ENCODE measurements at places on chromosomes 1 and 21.

DNA sequence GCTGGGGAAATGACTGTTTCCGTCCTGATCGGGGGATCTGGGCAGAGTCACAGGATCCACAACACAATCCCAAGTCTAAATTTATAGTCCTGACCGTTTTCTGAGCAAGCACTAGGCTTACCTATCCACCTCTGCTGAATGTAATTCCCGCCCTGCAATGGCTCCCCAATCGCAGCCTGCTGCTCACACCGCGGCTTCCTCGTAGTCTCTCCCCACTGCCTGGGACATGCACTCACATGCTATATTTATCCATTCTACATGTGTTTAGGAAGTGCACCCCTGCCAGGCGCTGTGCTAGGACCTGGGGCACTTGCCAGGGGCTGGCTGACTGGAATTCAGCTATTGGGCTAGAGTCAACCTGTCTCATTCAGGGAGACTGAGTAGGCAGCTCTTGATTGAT, 246.6 kb upstream of the CSF3R start:
- DNase-seq: no peak

GRCh38 chr1:26826261-26827105, at the start of gene ZDHHC18:
Gene ZDHHC18, plus strand, starts transcription at chr1:26826688. Its CDS starts 117 bp downstream, at chr1:26826805.
- no peak for DNase-seq

DNA sequence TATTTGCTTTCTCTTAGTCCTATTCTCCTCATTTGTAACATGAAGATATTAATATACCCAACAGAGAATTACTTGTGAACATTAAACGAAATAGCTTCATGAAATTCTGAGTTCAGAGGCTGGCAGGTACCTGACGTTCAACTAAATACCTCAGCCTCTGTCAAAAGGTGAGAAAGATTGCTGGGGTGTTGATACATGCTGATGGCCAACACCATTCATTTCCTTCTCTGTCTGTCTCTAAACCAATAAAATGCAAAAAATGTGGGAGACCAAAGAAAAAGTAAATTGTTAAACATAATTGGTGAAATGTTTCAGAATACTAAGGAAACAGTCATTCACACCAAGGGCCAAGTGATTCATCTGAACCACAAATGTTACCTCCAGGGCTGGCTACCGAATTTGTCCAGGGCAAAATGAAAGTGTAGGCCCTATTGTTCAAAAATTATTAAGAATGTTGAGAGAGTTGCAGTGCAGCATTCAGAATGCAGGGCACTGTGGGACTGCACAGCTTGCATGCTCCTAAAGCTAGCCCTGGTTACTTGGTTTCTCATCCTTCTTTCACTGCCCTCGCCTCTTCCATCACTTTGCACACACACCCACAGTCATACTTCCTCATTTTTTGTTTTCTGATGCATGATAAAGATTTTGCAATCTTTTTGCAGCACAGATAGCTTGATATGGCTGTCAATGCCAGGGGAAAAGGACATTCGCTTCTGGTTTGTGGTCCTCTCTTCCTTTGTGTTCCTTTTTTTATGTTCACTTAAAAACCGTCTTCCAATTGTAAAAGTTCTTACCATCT, 414.3 kb upstream of the NR5A2 start:
- DNase-seq: no peak

DNA sequence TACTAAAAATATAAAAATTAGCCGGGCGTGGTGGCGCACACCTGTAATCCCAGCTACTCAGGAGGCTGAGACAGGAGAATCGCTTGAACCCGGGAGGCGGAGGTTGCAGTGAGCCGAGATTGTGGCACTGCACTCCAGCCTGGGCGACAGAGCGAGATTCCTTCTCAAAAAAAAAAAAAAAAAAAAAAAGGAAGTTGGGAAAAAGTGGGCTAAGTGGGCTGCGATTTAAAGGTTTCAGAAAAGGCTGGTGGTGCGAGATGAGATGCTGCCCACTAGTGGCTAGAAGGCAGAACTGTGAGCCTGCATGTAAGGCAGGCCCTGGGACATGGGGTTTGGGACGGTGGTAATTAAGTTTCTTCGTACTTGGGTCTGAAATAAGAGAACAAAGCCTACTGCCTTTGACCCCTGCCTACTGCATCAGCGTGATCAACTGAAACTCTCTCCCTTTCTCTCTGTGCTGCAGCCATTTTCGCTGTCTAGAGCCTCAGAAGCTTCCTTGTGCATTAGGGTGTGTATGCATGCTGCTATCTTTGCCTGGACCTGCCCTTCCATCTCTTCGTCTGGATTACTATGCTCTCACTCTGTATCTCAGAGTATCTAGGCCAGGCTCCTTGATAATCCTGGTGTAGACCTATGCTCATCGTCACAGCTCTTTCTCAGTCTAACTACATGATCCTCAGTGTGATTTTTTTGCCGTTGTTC, 12.4 kb downstream of the FMOD start:
- no peak for DNase-seq

DNA sequence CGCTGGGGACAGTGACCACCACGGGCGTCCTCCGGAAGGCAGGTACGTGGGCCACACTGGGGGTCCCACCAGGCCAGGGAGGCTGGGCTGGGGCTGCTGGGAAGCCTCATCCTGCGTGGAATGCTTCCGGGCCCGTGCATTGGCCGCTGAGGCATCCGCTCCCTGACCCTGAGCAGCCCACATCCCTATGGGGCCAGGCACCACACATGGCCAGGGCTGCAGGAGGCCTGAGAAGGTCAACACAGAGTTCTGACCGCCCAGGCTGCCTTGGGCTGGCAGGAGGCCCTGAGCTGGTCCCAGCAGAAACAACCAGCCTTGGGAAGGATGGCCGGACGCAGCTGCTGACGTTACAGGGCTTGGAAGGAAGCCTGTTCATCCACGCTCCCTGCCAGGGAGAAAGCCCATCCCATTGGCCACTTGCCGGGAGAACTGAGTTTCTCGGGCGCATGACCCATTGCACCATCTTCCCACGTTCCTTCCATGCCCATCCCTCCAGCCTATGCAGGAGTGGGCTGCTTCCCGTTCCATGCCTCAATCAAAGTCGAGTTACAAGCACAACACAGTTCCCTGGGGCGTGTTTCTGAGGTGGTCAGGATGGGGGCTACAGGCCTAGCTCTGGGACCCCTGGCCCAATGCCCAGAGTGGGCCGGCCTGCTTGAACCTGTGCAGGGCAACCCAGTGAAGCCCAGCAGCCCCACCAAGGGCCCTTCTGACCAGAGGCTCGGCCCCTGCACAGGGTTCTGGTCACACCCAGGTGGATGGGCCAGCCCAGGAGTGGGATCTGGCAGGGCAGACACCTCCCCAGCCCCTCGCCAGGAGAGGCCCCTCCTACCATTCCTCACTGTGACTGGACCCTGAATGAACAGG, 31.7 kb downstream of the TRIM11 start:
- DNase-seq: no peak

GRCh38 chr1:202010180-202011015, at the start of gene ELF3:
Gene ELF3, plus strand, starts transcription at chr1:202010587. Its CDS starts 550 bp downstream, at chr1:202011137.
- peak; percentile 95 for DNase-seq

DNA sequence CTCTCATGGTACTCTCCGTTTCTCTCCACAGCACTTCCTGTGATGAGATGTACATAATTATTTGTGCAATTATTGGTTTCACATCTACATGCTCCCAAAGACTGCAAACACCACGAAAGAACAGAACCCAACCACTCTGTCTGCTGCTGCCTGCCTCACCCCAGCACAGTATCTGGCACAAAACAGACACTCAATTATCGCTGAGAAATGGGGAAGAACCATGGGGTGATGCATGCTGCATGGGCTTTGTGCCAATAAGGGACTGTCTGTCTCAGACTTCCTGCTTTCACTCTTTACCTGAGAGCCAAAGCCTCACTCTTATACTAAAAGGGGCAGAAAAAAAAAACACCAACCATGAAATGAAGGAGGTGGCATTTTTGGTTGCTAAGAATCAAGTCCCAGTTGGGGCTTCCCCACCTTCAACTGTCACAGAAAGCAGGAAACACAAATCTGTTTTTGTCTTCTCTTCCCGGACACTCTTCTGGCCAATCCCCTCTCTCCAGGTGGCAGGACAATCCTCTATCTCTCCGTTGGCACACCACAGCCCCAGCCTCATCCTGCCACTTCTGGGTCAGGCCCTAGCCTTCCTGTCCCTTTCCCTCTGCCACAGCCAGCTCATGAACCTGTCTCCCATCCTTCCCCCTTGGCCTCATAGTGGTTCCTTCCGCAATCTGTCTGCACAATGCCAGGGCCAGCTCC, 82.0 kb downstream of the TGFBR3 start:
- DNase-seq: no peak

DNA sequence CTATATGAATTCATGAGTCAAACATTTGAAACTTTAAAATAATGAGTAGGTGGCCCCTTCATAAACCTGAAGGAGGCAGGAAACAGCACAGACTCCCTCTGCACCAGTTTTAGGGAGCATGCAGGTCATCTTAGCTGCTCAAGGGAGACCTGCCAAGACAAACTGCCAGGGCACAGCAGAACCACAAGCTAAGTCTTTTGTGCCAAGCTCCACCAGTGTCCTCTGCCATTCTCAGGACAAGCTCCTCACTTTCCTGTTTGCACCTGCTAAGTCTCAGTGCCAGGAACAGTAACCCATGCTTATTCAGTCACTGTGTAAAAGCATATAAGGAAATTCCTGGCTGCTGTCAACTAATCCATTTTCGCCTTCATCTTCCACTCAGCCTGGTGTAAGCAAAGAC, 368.9 kb downstream of the SEC16B start:
- no peak for DNase-seq

- no peak for DNase-seq
These were observed 25.7 kb downstream of the PMVK start for GRCh38 chr1:154910851-154911250.

DNA sequence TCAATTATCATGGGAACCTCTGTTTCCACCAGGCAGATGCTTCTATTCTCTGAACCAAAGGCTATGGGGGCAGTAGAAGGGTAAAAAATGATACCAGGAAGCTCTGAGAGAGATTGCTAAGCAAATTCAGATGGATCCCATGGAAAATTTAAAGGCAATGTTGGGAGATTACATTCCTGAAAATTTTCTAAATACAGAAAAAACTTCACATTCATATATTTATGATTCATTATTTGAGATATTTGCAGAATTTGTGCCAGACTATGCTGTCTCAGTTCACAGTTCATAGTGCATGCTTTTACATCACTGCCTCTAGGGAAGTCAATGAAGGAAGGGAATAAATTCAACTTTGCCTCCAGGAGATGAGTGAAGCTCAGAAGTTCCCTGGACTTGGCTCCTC, 57.5 kb downstream of the KCNT2 start:
- no peak for DNase-seq

GRCh38 chr1:200373811-200374231, 36.0 kb downstream of the ZNF281 start:
- DNase-seq: no peak

DNA sequence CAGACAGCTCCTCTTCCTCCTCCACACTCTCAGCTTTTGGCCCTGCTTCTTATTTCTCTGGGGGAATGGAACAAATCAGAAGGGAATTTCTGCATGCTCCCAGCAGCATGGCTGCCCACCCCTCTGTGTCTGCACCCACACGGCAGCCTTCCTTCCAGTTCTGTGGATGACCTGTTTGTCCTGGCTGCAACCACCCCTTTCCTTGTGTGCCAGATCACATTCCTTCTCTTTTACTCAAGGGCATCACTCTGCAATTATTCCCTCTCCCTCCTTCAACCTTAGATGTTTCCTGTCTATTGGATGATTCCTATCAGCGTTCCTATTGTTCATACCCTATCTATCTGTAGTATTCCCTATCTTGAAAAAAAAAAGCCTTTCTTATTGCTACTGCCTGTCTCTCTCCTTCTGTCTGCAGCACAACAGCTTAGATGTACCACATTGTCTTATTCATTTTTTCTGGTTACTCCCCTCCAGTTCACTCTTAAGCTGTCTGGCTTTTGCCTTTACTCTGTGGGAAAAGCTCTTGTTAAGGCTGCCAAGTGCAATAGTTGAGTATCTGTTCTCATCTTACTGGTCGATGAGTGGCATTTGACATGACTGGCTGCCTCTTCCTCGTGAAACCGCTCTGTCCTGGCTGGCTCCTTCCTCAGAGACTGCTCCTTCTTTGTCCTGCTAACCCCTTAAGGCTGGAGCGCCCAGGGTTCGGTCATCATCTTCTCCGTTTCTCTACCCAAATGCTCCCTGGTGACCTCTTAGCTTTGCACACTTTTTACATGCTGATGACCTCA, 351.1 kb downstream of the CAMTA1 start:
- no peak for DNase-seq

DNA sequence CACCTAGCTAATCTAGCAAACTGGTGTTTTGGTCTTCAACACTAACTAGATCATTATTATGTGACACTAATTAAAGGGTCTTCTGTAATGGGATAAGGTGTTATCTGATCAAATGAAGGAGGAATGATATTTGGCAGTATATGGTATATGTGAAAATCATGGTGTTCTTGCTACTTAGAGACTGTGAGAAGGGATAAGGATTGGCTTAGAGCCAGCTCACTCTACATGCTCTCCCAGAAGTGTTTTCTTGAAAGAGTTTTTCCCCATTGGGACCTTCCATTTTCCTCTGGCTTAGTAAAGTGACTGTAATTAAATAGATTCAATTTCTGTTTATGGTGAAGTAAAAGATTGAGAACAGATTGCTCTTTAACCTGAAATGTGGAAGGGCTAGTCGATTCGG, 71.2 kb upstream of the RGL1 start:
- no peak for DNase-seq

DNA sequence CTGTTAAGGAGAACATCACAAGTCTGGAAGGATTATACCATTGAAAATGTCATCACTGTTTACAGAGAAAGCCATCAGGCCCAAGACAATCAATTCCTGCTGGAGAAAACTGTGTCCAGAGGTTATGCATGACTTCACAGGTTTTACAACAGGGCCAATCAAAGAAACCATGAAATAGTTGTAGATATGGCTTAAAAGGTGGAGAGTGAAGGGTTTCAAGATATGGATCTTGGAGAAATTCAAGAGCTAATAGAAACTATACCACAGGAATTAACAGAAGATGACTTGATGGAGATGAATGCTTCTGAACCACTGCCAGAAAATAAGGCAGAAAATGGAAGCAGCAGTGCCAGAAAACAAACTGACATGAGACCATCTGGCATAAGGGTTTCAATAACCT, 30.2 kb downstream of the USP1 start:
- DNase-seq: no peak

DNA sequence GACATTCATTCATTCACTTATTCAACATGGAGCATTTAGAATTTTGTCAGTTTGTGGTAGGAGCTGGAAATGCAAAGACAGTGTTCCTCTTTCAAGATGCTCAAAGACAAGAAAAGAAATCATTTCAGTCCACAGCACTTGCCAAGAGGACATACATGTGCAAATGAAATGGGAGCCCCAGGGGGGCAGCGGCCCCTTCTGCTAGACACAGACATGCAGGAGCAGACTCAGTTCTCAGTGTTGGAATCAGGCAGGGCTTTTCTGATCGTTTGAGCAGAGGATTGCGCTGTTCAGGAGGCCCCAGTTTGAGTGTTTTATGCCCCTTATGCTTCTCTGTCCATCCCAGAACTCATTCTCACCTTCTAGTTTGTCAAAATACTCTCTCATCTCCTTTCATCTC, 35.6 kb upstream of the VASH2 start:
- DNase-seq: no peak

GRCh38 chr21:31371715-31372470, 27.8 kb upstream of the TIAM1 start:
- no peak for DNase-seq

GRCh38 chr1:163361123-163361934, 39.6 kb downstream of the NUF2 start:
- DNase-seq: no peak

Measured in NCI-H510A (cell line).